Activated CD8-positive, alpha-beta memory T cell treated with anti-CD3 and anti-CD28 coated beads for 1 hour (primary cell): ENCODE measurements at places on chromosomes 13 and 19.

- DNase-seq, result no peak
Measured at GRCh38 chr13:81609335-81609734, 1268.4 kb upstream of the SPRY2 start.

DNA sequence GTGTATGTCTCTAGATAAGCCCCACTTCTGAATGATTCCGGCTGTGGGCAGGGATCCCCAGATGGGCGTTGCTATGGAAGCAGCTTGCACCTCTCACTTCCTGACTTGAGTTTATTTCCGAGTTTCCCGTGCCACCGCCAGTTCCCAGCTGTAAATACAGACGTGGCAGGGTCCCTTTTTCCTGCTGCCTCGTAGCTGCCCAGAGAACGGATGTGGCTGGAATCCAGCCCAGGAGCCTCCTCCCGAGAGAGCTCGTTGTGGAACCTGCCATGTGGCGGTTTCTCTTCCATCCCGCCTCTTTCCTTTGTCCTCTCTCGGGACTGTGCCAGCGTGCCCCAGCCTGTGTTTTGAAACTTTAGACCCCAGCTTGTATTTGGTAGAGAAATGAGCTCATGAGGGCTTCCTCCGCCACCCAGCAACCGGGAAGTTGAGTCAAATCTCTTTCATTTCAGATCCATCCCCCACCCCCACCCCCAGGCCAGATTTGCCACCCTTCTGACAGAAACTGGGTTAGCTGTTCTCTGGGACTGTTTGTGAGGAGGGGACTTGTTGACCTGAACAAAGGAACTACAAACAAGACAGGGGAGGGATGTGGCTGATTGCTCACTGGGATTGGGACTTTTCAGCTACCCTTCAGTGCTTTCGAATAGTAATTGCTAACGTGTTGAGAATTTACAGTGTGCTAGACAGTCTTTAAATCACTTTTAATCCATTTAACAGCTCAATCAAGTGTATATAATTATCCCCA, 96.6 kb downstream of the SIPA1L3 start:
- DNase-seq, result no peak

- no peak for DNase-seq
Measured at GRCh38 chr19:35363711-35364425, 5.6 kb downstream of the FFAR3 start.

GRCh38 chr13:29496241-29496712, 99.2 kb downstream of the SLC7A1 start:
- no peak for DNase-seq

- DNase-seq, result no peak
Measured at GRCh38 chr19:35088131-35088913, 27.3 kb upstream of the FXYD3 start.

- DNase-seq, result no peak
Measured at GRCh38 chr13:102965802-102966201, 100.4 kb downstream of the SLC10A2 start.

- DNase-seq, result no peak
Measured at GRCh38 chr13:40916207-40916998, 102.7 kb downstream of the ELF1 start.

DNA sequence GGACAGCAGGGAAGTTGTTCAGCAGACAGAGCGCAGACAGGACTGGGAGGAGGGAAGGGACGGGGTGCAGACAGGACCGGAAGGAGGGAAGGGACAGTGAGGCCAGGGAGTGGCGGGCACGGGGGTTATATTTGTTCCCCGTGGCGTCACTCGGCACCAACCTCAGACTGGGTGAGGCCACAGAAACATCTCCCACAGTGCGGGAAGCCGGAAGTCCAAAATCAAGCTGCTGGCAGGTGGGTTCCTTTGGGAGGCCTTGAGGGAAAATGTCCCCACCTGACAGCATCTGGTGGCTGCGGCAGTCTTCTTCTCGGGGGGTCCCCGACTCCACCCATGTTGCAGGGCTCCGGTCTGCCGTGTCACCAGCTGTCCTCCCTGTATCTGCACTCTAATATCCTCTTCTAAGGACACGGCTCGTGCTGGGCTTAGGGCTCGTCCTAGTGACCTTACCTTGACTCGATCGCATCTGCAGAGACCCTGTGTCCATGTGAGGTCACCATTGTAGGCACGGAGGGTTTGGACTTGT, 133.0 kb downstream of the STK24 start:
- DNase-seq, result no peak

DNA sequence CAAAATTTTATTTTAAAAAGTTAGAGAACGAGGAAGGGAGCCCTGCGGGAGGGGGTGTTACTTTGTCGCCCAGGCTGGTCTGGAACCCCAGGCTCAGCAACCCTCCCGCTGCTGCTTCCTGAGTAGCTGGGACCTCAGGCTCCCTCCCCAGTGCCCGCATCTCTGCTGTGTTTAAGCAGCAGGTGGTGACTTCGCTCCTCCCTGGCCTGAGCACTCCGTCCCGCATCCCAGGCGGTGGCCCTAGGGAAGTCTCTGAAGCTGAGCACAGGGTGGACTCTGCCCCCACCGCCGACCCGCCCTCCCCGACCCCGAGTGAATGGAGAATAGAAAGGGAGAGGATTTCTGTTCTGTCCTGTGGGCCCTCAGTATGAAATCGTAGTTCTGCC, 30.5 kb downstream of the ZNF701 start:
- no peak for DNase-seq

GRCh38 chr13:30824651-30825050, 81.4 kb upstream of the MEDAG start:
- DNase-seq, result no peak

DNA sequence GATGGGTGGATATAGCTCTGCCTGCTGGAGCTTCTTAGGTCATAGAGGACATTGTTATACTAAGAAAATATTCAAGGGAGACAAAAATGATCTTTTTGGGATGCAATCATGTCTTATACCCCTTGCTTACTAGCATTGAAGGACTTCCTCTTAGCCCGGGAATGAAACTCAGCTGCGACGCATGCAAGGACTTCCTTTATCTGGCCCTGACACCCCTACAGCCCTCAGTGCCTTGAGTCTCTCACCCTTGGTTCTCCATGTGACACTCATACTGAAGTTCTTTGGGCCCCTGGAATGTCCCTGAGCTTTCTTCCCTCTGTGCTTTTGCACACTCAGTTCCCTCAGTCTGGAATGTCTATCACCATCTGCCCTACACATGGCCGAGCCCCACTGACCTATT, 72.5 kb upstream of the MTIF3 start:
- no peak for DNase-seq

DNA sequence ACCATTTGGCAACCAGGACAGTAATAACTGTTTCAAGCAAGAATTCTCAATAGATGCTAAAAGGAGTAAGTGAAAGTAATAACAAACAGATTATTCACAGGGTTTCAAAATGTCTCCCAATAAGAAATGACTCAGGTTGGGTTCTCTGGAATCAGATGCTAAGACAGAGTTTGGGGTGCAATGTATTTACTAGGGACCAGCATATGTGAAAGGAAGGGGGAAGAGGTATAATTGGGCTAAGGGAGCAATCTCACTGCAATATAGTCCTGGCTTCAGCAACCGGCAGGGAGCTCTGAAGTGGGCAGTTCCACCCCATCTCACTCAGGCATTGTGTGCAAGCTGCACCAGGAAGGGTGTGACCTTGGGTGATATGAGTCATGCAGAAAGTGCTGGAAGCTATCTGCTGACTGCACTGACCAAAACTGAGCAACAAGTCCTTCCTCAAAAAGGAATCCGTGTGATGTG, 23.4 kb downstream of the ZDHHC20 start:
- no peak for DNase-seq

- DNase-seq, result no peak
Measured at GRCh38 chr19:4403005-4403761, 743 bp downstream of the CHAF1A start.

- DNase-seq, result no peak
Measured at GRCh38 chr19:7393459-7393858, 44.7 kb downstream of the ARHGEF18 start.

DNA sequence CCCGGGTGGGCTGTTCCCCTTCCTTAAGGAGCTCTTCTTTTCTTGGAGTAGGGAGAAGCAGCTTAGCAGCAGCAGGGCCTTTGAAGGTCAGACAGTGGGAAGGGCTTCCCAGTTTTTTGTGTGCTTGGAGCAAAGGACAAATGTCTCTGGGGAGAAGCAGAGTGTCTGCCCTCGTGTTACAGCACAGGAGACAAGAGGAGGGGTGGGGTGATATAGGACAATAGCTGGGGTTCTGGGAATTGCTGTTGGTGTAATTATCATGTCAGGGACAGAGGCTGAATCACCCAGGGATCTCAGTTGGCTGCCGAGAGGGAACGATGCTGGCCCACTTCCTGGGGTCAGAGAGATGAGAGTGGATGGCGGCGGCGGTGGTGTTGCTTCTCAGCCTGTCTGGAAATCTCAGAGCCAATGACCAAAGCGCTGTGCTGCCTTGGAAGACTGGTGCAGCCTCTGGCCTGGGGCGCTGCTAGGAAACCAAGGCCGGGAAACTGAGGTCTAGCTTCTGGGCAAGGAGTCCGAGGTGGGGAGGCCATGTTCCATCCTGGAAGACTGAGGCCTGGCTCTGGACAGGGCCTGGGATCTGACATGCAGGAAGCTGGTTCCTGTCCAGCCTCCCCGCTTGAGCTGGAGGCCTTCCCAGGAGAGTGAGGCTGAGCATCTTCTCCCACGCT, 1.2 kb downstream of the INAFM1 start:
- no peak for DNase-seq

GRCh38 chr19:46460055-46460454, 11.3 kb downstream of the PNMA8A start:
- no peak for DNase-seq

DNA sequence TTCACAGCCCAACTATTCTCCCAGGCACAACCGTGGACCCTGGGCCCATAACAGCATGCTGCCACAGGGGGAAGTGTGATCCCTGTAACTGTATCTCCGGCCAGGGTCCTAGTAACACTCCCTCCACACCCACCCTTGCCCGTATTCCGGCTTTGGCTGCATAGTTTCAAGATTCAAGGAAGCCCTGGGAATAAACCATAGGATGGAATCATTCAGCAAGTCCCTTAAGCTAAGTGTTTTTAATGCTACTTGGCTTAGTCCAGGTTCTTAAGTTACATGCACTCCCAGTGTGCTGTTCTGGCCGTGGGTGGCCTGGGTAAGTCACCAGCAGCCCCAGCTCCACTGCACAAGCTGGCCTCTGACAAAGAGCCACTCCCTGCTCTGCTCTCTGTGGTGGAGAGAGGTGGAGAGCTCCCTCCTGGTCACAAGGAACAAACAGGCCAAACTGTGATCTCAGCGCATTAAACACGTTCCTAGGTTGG, 532.4 kb upstream of the SGCG start:
- no peak for DNase-seq

DNA sequence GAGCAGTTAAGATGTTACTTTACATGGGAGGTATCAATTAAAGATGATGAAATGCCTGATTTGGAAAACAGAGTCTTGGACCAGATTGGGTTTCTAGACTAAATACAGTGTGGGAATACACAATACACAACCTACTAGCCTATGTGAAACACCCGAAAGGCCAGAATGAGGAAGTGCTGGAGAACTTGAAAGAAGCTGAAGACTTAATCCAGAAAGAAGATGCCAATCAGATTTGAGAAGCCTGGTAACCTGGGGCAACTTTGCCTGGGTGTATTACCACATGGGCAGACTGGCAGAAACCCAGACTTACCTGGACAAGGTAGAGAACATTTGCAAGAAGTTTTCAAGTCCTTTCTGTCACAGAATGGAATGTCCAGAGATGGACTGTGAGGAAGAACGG, 43.2 kb downstream of the N4BP2L1 start:
- no peak for DNase-seq

DNA sequence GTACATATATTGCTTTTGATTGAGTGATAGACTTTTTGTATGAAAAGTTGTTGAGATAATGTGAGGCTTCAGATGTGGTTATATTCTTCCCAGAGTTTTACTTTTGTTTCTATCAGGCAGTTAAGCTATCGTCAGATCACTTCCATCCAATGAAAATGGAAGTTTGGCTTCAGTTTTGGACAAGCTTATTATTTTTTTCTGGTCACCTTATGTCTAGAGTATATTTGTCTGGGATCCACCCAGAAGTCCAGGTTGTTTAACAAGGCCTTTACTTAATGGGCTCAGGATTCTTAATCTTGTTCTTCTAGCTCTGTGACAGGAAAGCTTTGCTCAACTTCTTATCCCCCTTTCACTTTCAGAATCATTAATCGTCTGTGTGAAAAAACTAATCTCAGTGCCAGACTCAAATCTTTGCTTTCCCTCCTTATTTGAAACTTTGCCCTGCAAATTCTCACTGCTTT, 150.9 kb downstream of the PDS5B start:
- DNase-seq, result no peak

DNA sequence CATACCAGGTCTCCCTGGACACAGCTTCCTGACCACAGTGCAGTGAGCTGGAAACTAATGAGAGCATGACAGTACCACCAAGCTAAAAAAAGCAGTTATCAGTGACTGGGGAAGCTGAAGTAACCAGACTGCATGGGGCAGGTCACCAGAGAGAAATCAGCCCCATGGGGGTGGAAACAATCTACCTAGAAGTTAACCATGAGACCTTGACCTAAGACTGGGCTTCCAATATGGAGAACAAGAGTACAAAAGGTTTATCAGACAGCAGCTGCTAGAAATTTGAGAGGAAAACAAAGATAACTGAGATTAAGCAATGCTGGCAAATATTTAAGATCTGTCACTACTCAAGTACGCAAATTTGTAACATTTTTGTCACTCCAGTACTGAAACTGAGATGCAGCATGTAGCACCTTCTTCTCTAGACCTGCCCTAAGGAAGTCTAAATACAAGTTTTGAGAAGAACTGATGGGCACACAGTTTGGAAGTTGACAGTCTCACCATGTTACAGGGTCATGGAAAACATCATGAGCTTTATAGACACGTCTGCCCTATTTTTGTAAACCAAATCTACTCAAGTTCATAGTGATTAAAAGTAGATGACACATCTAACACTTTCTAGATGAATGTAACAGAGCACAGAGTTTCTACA, 2641.8 kb upstream of the PCDH20 start:
- no peak for DNase-seq

DNA sequence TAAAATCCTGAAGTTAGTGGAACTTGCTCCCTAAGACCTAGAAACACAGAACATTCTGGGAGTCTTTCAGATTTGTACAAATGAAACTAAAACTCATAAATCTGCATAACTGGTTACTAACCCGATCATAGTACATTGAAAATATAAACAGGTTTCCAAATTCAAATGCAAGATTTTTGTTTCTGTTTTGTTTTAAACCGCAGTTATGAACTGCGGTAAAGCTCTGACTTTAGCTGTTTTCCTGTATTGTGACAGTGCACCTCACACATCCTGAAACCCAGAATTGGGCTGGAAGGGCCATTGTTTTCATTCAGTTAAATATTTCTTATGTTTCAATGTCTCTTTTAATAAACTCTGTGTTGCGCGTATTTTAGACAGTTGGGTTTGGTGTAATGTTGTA, 204.7 kb downstream of the SHISA2 start:
- no peak for DNase-seq

GRCh38 chr13:51225029-51225428, 2.8 kb downstream of the FAM124A start:
- DNase-seq, result no peak

DNA sequence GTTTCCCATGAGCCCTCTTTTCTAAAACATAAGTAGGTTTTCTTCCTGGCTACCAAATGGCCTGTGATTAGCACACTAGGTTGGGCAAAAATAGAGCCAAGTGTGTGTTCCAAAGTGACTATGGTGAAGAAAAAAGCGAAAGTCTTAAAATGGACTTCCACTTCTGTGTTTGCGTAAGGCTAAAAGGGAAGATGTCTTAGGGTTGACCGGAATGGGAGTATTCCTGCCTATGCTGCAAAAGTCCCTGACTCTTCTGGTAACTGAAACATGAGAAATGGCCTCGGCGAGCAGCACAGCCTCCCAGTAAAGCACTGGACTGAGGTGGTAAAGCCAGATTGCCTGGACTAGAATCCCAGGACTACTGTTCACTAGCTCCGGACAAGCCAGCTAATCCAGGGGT, 2.4 kb upstream of the FPR1 start:
- DNase-seq, result no peak

- DNase-seq, result no peak
Measured at GRCh38 chr13:73910733-73911132, 223.5 kb downstream of the KLF12 start.
